ENCODE measurements at places on chromosomes 11 and 22.

DNA sequence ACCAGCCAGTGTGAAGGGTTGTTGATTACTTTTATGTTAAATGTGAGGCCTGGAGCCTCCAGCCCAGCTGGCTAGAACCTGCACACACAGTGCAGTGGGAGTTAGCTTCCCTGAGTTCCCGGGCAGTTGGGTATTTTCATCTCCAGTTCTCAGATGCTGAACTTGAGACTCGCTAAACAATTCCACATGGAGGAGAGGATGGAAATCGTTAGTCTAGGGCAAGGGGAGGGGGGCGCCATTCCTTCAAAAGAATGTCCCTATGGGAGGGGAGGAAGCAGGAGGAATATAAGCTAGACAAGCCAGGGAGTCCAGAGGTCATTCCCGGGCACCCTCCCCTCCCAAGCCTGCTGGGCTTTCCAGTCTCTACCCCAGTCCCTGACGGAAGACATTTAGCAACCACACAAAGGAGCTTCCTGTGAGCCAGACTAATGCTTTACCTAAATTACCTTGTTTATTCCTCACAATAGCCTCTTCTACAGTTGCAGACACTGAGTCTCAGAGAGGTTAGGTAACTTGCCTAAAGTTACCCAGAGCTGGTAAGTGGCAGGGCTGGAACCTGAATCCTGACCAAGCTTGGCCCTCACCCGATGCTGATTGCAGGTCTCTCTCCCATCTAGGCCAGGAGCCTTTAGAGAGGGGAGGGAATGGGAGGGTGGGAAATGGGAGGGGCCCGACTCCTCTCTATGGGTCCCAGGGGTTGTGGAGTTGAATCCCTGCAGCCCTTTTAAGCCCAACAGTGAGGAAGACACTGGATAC, 1.9 kb upstream of the TSKU start:
- DNase-seq: no peak

- DNase-seq: no peak
Measured at GRCh38 chr11:95284057-95285052, 53.4 kb upstream of the SESN3 start.

GRCh38 chr22:43155789-43156188, 4.4 kb downstream of the TSPO start:
- no peak for DNase-seq

GRCh38 chr11:13280092-13280722, 2.6 kb downstream of the BMAL1 start:
- DNase-seq: no peak

DNA sequence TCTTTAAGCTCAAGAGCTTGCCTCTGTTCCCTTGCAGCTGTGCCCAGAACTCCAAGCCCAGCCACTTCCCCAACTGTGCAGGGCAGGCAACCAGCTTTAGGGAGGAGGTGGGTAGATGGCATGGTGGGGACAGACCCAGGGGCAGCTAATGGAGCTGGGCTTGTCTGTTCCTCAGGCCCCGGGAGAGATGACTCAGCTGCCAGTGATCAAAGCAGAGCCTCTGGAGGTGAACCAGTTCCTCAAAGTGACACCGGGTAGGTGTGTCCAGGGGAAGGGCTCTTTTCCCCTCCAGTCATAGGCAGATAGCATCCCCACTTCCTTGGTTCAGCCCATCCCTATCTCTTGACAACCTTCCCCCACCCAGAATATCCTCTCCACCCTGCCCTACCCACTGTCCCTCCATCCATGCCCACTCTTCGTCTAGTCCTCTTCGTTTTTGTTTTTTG, 32.4 kb downstream of the CREB3L1 start:
- no peak for DNase-seq

DNA sequence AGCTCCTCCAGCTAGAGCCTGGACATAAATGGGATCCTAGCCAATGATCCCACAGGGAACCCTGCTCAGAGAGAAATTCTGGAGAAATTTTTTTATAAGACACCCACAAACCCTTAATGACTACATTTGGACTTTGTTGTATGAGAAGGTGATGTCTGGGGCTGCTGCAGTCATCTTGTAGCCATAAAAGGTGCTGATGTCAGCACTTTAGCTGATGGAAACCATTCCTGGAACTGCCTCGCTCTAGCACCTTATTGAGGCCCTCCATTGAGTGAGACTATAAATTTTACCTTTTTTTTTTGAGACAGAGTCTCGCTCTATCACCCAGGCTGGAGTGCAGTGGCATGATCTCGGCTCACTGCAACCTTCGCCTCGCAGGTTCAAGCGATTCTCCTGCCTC, 610.7 kb downstream of the OPCML start:
- DNase-seq: no peak

GRCh38 chr11:6129011-6129410, 21.5 kb downstream of the OR56B4 start:
- DNase-seq: no peak

- no peak for DNase-seq
Measured at GRCh38 chr22:40491990-40492631, 121.7 kb downstream of the SGSM3 start.
